ENCODE measurements at places on chromosomes 12 and 14.
A peak's percentile ranks its signal among the peaks of the same experiment; 100 is the strongest.

DNA sequence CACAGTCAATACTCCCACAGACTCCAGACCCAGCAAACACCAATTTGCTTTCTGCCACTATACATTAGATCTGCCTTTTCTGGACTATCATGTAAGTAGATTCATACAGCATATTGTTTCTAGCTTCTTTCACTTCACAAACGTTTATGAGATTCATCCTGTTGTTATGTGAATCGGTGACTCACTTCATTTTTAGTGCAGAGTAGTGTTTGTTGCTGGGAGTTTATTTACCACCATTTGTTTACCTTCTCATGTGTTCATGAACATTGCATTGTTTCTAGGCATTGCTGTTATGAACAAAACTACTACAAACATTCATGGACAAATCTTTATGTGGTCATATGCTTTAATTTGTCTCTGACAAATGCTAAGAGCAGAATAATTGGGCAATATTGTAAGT, 807.8 kb upstream of the TMEM132C start:
- DNase-seq: no peak

GRCh38 chr14:93089521-93090269, 26.0 kb downstream of the ITPK1 start:
- DNase-seq: peak; percentile 79

GRCh38 chr14:38770251-38770650, 332.8 kb downstream of the SEC23A start:
- no peak for DNase-seq

GRCh38 chr12:108519558-108519957, 4.5 kb downstream of the FICD start:
- no peak for DNase-seq

DNA sequence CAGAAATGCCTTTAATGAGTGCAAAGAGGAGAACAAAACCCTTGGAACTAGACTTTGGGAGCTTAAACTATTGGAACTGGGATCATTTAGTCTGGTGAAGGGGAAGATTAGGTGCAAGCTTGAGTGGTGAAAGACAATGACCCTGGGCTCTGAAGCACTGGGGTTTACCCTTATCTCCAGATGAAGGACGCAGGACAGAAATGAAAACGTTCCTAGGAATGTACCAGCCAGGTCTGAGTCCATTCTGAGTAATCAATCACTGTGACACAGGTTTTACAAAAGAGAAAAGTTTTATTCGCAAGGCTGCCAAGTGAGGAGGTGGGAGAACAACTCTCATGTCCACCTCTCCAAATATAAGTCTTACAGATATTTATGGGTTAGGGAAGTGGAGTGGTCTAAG, 249.1 kb downstream of the LRIG3 start:
- DNase-seq: no peak

GRCh38 chr12:76308866-76309265, 39.3 kb downstream of the BBS10 start:
- DNase-seq: no peak

DNA sequence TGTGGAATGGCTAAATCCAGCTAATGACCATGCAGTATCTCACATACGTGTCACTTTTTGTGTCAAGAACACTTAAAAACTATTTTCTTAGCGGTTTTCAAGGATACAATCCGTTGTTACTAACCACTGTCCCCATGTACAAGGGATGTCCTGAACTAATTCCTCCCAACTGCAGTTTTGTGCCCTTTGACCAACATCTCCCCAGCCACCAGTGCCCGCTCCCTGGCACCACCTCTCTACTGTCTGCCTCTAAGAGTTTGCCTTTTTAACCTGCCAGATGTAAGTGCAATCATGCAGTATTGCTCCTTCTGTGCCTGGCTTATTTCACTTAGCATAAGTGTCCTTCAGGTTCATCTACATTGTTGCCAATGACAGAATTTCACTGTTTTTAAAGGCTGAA, 315.7 kb downstream of the TMEM121 start:
- peak; percentile 32 for DNase-seq

GRCh38 chr14:31950331-31950730, 126.8 kb upstream of the ARHGAP5 start:
- no peak for DNase-seq

- no peak for DNase-seq
These were observed 109.5 kb upstream of the ARHGAP5 start for GRCh38 chr14:31967669-31967975.
